ENCODE measurements at places on chromosomes 6 and 20.

DNA sequence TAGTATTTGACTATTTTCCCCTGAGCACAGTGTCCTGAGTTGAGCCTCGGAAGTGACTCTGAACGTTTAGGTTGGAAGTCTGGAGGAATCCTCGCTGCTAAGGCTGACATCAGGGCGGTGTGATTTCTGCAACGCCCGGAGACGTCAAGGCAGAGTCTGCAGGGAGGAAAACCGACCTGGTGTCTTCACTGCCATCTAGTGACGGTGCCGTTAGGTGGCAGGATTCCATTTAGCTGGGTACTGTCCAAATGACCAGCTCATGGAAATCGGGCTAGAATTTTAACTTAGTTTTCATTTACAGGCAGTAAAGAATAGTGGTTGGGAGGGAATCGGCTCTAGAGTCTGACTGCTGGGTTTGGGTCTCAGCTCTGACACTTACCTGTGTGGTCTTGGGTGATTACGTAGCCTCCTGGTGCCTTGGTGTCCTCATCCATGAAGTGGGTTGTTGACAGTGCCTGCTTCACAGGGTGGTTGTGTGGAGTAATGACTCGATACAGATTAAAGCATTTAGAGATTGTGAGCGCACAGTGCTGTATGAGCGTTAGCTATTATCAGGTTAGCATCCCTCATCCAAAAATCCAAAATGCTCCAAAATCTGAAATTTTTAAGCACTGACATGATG lies 35.0 kb downstream of the FOXF2 start:
- peak; percentile 9 for DNase-seq

- no peak for DNase-seq
Observed at GRCh38 chr20:6756693-6757595, 10.5 kb upstream of the BMP2 start.

GRCh38 chr20:61722146-61722678 lies 343.5 kb downstream of the TAF4 start:
- no peak for DNase-seq

GRCh38 chr20:62523473-62524203 lies 47.8 kb upstream of the GATA5 start:
- no peak for DNase-seq

DNA sequence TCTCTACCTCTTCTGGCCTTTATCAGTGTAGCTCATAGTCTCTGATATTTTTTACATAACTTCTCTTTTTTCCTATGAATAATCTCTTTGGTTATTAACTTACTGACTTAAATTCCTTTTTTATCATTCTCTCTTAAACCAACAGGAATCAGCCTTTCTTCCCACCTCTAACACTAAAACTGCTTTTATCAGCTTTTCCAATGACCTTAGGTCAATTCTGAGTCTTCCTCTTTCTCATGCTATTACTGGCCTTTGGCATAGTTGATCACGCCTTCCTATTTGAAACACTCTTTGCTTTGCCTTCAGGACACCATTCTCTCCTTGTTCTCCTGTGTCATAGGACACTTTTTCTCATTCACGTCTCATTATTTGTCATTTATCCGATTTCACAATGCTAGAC lies 8.1 kb upstream of the HINT3 start:
- DNase-seq, result no peak

DNA sequence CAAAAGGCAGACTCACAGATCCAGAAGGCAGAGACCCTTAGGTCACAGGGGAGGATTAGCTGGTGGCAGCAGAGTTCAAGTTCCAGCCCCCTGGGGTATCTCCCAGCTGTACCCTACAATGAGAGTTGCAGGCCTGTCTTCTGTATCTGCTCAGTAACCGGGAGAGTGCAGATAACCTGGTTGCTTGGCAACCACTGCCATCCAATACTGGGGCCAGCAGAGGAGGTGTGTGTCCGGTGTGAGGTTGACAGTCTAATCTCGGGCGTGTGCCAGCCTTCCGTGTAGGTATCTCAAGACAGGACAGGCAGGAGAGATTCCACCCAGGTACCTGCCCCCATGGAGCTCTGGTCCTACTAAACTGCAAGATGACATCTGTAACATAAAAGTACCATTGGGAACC lies 56.6 kb upstream of the TBC1D7 start:
- DNase-seq, result no peak

GRCh38 chr20:25061821-25062530 lies 4.0 kb upstream of the ACSS1 start:
- DNase-seq, result no peak

DNA sequence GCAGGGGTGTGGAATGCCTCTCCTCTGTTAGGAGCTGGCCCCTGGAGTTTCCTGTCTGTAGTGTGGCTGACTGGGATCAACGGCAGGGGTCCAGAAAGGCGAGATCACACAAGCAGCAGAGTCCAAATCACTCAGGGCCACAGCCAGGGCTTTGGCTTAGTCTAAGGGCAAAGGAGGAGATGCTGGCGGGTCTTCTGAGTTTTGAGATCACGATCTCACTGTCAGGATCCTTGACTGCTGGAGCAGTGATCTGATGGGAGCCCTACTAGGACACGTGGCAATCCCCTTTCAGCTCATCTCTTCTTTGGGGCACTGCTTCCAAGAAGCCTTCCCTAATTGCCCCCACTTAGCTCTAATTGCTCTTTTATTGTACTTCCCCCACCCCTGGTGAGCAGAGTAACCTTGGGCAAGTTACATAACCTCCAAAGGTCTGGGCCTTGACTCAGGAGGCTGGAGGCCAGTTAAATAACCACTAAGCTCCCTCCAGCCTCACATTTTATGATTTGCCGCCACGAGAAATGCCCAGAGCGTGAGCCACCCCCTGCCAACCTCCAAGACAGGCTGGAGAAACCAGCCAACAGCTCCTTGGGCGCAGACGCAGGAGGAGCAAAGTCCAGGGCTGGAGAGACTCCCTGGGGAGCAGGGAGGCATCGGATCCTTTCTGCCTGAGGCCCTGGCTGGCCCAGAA lies 12.0 kb downstream of the KCNK5 start:
- no peak for DNase-seq

- DNase-seq, result no peak
Observed at GRCh38 chr20:19253916-19254820, 41.7 kb downstream of the SLC24A3 start.

DNA sequence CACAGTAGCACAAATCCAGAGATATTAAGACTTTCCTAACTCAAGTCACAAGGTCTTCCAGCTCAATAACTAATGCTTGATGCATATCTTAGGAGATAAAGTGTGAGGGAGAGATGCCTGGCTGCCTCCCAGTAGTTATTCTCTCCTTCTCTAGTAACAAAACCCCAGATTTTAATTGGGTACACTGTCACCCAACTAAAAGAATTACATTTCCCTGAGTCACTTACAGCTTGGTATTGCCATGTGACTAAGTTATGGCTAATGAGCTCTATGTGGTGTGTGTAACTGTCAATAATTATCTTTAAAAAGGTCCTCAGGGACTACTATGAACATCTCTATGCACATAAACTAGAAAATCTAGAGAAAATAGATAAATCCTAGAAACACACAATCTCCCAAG lies 32.0 kb downstream of the KIF6 start:
- no peak for DNase-seq

GRCh38 chr20:49367113-49367512 lies 89.3 kb upstream of the ZNFX1 start:
- DNase-seq, result no peak

DNA sequence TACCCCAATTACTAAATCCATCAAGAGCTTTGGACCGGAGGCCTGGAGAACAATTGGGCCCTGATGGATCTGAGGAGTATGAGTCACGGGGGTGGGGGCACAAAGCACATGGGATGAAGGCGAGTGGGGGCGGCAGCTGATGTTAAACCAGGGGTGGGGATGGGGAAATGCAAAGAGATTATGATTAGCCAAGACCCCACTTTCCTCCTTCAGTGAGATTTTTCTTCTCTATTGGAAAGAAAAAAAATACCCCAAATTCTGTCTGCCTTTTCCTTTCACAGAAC lies 57.9 kb downstream of the ARHGAP40 start:
- no peak for DNase-seq

- no peak for DNase-seq
Observed at GRCh38 chr6:46556053-46556452, 64.8 kb upstream of the RCAN2 start.

Data from HS-27A (cell line).